ENCODE measurements at places on chromosomes 1 and 21.

- DNase-seq = no peak
Observed at GRCh38 chr1:216616425-216616824, 106.8 kb downstream of the ESRRG start.

GRCh38 chr1:13523780-13524477 is 10.1 kb upstream of the LRRC38 start:
- no peak for DNase-seq

- no peak for DNase-seq
Observed at GRCh38 chr1:91151702-91152101, 129.9 kb upstream of the ZNF644 start.

- DNase-seq = no peak
Observed at GRCh38 chr1:172460887-172461315, 17.0 kb upstream of the PIGC start.

DNA sequence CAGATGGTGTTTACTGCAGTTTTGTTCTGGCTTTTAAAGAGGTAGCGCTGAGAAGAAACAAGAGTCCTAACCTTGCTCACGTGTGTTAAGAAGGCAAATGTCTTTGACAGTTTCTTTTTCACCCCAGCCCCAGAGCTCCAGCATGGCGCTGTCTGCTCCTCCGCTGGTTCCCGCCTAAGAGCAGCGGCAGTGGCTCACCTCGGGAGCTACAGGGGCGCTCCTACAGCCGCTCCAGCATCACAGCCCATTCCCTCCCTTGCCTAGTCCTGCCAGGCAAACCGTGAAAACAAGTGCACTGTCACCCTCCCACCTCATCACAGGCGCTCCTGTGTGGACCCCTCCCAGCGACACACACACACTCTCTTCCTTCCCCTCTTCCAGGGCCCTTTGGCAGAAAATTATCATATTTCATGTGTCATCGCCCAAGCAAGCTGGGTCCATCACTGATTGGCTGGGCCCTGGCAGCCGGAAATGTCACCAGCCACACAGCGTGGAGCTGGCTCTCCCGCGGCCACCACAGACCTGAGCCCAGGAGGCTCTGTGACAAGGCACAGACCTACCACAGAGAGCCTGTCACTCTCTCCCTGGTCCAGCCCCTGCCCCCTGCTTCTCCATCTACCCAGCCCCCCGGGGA is 1.2 kb upstream of the HIVEP3 start:
- peak; percentile 48 for DNase-seq

GRCh38 chr1:169595764-169596711 is 9.8 kb upstream of the F5 start:
- no peak for DNase-seq

GRCh38 chr1:111911061-111911460 is 78.4 kb downstream of the KCND3 start:
- no peak for DNase-seq

GRCh38 chr1:238123201-238123600 is 232.5 kb upstream of the ZP4 start:
- no peak for DNase-seq

DNA sequence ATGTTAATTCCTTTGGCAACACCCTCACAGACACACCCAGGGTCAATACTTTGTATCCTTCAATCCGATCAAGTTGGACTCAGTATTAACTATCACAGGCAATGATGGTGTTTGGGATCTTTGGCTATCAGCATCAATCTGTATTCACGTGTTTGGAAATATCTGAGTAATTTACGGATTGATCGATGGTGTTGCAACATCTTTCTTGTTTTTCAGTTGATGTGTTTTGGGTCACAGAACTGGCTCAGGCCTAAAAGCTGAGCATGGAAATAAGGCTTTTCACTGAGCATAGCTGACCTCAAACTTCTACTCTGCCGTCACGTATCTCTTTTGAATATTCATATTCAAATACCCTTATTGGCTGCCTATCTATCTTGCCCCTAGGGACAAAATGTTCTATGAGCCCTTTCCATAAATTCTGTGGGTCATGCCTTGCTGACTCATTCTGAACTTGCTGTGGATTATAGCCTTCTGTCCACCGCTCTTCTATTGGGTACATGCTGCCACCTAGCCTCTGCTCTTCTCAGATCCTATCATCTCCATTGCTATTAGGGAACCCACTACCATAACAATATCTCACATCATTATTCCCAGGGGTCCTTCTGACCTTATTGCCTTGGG is 156.0 kb downstream of the PDE4B start:
- DNase-seq = no peak

GRCh38 chr1:226035915-226036314 is 26.6 kb upstream of the H3-3A start:
- DNase-seq = no peak

DNA sequence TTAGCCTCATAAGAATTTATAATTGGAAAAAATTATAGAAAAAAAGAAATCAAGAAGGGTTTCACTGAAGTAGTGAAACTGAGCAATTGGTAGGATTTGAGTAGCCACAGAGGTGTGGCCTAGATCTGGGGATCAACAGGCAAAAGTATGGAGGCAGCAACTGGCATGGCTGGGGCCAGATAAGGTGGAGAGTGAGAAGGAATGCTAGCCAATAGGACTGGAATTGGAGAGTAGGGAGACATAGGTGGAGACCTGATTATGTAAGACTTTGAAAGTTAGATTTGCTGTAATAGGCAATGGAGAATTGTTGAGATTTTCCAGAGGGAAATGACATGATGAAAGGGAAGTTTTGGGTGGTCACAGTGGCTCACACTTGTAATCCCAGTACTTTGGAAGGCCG is 24.6 kb upstream of the CGN start:
- no peak for DNase-seq

GRCh38 chr1:2190491-2190976 is 4.0 kb downstream of the FAAP20 start:
- no peak for DNase-seq

Measured in T-helper 2 cell (primary cell).